ENCODE measurements at places on chromosomes 5 and 9.

GRCh38 chr5:133409210-133409674 lies 203.1 kb downstream of the FSTL4 start:
- no peak for DNase-seq

DNA sequence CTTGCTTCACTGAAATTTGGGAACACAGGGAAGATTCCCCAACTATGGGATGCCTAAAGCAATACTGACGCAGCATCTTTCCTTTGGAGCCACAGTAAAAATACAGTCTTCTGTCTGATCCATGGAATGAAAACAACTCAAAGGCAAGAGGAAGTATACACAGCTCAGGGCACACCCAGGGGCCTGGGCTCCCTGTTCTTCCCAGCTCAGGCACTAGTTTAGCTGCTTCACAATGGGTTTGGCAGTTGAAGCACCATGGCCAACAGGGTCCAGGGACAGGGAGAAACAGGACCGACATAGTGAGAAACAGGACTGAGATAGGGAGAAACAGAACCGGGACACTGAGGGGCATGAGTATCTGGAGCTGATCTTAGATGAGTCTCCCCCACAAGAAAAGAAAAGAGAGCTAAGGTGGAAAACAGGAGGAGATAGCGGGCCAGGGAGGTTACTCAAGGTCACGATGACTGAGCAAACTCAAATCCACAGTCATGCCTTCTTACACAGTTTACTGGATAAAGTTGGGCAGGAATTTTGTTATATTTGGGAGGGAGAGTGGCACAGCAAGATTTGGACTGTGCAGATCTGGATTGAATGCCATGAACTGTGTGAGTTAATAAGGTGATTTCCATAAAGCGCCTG lies 198.8 kb downstream of the SMARCA2 start:
- no peak for DNase-seq

DNA sequence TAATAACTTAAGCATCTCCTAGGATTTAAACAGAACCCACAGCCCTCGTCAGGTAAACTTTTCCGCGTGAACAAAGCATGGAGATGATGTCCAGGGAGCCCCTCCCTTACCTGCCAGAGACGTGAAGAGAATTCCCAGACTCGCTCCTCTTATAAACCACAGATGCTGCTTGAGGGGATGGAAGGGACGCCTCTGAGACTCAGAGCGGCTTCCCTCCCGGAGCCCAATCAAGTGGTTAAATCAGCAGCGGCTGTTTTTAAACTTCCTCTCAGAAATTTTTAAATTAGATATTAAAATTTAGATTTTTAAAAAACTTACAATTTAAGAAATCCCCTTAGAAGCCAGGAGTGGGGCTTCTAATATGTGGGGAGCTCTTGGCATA lies 71.8 kb downstream of the RAPGEF1 start:
- no peak for DNase-seq

DNA sequence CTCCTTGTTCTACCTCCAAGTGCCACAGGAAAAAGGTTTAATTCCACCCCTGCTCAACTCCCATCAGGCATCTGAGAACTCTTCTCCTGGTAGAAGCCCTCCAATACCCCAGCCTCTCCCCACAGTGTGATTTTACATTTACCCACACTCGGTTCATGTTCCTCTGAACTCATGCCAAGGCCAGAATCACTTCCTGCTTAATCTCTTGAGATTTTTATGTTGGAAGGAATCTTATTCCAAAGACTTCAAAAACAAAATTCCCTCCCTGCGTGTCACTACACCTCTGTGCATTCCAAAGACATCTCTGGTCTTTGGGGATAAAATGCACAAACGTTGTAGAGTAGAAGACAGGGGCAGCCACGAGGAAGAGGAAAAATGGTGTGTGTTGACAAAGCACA lies 186.8 kb downstream of the ACTL7B start:
- no peak for DNase-seq

DNA sequence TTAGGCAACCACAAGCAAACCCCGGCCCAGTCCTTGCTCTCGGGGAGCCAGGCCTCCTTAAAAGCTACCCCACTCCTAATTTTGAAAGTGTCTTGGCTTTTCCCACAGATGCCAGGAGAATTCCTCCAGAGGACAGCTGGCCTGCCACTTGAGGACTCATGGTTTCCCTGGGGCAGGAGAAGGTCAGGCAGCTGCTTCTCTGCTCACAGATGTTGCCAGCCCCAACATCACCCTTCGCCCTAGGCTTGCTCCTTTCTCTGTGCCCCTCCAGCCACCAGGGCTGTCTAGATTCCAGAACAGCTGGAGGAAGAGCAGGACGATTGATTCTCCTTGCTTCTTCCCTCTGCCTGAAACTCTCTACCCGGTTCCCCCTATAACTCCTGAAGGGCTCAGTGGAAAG lies 8.5 kb downstream of the GGTA1 start:
- no peak for DNase-seq
